ENCODE measurements at places on chromosomes 6 and 20. TPM values are rescaled to one million over a fixed set of nuclear protein-coding genes. Genes with fewer than 3 reads are reported as not detected.

DNA sequence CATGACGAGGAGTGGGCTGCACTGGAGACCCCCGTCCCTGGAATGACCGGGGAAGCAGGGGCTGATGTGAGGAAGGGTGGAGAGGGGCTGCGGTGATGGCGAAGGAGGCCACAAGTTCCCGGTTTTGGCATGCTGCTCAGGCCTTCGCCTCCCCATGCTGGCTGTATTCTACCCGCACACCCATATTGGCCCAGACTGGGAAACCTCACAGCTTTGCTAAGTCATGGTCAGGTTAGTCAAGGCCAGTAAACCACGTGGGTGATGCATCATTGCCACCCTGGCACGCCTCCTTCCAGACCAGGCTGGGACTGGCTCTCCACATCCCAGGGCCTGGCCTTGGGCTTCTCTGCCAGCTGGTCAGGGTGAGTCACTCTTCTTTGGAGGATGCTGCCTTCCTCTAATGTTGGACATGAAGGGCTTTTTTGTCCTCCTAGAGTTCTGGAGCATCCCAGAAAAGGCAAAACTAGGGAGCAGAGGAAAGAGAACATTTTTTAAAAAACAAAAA lies 53.8 kb downstream of the PCNA start:
- no peaks in the 10 kb centered on the region for H3K4me1 ChIP-seq
- no peak overlapping the region for H3K4me3 ChIP-seq
- no peaks in the 10 kb centered on the region for H3K36me3 ChIP-seq
- H3K27ac ChIP-seq: no peak overlapping the region
- H3K27me3 ChIP-seq: no peaks in the 10 kb centered on the region
- no peak for DNase-seq

Gene SLC16A10
- total RNA-seq: 13.8 TPM

Gene TREML2
- not detected for total RNA-seq

DNA sequence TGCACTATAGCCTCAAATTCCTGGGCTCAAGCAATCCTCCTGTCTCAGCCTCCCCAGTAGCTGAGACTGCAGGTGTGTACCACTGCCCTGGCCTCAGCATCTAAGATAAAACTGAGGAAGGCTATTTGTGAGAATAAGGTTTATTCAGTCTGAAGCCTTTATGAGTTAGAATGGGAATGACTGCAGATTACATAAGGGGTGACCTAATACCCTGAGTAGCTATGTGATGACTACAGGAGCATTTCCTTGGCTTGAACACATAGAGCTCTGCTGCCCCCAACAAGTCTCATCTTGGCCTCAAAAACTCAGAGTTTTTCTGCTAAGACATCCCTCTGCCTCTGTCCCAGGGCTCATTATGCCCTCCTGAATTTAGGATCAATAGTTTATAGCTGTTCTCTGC lies 7.6 kb downstream of the GSS start:
- no peak for DNase-seq
- H3K36me3 ChIP-seq: peaks cover 41% of the 10 kb centered on the region
- no peak overlapping the region for H3K27ac ChIP-seq
- H3K27me3 ChIP-seq: no peaks in the 10 kb centered on the region

Gene TP53TG5
- 1.1 TPM for total RNA-seq

GRCh38 chr6:147132889-147133288 lies 71.3 kb upstream of the STXBP5 start:
- H3K36me3 ChIP-seq: no peaks in the 10 kb centered on the region
- H3K4me1 ChIP-seq: no peaks in the 10 kb centered on the region
- H3K4me3 ChIP-seq: no peak overlapping the region
- H3K27me3 ChIP-seq: no peaks in the 10 kb centered on the region
- no peak overlapping the region for H3K27ac ChIP-seq

DNA sequence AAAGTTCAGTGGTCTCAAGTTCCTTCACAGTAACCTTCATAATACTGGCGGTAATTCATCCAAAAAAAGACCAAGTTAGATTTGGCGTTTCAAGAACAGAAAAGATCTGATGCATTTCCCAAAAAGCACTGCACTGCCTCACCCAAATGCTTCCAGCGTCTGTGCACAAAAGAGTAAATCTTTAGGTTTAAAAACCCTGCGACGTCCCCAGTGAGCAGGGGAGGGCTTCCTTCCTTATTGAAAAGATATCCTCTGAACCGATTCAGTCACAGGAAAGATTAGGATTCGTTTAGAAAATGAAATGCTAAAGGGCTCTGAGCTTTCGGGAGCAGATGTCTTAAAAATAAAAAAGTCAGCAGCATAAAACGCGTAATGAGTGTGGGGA lies 654 bp downstream of the TBC1D7 start:
- peaks cover 26% of the 10 kb centered on the region for H3K36me3 ChIP-seq
- no peaks in the 10 kb centered on the region for H3K4me1 ChIP-seq
- peak overlapping the region; percentile 79 for H3K27ac ChIP-seq
- peak overlapping the region; percentile 89 for H3K4me3 ChIP-seq

Measured in endodermal cell (in vitro differentiated cells).